ENCODE measurements at places on chromosomes 3 and 15.
A peak's percentile ranks its signal among the peaks of the same experiment; 100 is the strongest.

DNA sequence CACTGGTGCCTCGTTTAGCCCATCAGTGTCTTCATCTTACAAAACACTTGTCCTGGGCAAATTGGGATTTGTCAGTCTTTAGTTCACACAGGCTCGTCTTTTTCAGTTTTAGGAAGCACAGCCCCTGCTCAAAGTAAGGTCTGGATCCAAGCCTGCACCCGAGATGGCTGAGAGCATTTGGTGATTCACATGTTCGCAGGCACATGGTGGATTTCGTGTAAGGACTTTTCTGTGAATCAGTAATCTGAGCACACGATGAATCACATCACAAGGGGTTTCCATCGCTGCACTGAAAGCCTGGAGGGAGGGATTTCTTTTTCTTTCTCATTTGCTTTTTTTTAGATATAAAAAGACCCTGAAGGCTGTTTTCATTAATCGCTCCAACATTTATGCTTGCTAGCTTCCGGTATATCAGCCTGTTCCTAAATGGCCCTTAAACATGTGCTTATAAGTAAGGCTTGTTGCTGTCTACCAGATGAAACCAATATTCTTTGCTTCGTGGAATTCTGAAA, 435.6 kb upstream of the ATP10A start:
- DNase-seq: no peak

- DNase-seq: no peak
These were observed 465.1 kb upstream of the RASGRP1 start for GRCh38 chr15:39029741-39030140.

- no peak for DNase-seq
These were observed 15.7 kb downstream of the RFT1 start for GRCh38 chr3:53114412-53115074.

DNA sequence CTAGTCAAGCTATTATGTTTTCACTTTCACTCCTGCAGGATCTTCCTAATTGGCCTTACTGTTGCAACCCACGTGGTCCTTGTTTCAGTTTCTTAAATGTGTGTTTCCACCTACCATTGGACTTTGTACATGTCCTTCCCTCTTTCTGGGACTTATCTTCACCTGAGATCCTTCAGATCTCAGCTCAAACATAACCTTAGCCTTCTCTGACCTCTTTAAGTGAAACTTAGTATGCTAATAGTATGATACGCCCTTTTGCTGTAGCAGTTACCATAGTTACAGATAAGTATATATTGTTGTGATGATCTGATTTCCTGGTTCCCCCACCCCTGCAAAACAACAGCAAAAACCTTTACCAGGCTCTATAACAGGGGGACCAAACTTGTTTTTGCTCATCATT, 35.2 kb downstream of the U2SURP start:
- no peak for DNase-seq

DNA sequence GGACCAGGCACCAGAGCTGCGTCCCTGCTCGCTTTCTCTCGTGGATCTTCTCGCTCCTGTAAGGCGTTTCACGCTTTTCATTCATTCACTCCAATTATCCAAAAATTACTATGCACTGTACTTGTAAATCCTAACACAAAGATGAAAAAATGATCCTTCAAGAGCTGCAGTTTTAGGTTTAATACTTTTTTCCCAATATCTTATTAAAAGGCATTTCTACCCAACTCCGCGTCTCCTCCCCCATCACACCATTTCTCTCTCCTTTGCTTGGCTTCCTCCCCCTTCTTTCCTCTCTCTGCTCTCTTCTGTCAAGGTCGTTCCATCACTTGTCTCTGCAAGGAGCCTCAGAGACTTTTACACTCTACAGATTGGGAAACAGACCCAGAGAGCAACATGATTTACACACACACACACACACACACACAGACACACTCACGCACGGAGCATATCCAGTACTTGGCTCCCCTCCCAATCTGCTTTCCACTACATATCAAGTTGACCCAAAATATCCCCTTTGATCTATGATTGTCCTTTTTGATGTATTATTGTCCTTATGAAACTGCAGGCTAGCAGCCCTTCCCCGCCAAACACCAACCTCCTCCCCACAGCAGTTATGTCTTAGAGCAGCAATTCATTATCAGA, 479 bp upstream of the CLDN1 start:
- peak; percentile 21 for DNase-seq

GRCh38 chr3:125359700-125360099, 15.4 kb downstream of the ZNF148 start:
- no peak for DNase-seq

DNA sequence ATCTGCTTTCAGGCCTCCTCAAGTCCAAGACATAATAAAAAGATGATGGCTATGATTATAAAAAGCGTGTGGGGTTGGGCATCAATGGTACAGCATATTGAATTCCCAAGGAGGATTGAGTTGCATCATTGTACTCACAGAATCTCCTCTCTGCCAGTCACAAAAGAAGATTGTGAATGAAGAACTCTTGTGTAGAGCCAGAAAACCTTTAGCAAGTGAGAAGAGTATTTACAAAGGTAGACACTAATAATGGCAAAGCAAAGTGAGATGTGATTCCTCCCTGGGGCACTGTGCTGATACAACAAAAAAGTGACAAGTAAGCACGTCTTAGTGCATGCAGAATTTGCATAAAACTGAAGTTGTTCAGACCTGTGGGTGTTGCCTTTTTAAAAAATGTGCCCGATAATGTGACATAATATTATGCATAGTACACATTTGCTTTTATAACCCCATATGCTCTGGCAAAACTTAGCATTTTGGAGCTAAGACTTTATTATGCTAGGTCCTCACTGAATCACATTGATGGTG, 291.2 kb upstream of the TBC1D5 start:
- no peak for DNase-seq

DNA sequence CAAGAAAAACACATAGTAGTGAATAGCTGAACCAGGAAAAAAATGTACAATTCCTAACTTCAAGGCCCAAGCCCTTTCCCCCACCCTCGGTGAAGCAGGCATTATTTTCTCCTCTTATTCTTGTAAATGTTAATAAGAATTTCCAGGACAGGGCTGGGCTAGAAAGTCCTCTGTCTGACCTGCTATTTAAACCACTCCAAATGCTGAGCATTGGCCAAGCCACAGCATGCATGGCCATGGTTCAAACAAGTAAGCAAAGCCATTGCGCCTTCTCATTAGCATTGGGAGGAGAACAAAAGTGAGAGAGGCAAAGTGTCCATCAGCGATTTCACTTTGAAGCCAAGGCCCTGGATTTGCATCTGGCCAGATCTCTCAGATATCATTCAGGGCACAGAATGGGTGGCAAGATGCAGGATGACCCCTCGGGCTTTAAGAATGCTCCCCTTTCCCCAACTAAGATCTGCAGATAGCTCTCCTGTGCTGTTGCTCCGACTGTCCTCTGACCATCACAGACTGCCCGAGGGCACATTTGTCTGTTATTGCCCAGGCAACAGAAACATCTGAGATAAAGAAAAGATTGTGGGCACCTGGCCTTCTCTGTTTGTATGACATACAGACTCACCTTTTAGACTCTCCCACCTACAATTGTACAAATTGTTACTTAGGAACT, 46.3 kb downstream of the CEMIP start:
- DNase-seq: no peak

DNA sequence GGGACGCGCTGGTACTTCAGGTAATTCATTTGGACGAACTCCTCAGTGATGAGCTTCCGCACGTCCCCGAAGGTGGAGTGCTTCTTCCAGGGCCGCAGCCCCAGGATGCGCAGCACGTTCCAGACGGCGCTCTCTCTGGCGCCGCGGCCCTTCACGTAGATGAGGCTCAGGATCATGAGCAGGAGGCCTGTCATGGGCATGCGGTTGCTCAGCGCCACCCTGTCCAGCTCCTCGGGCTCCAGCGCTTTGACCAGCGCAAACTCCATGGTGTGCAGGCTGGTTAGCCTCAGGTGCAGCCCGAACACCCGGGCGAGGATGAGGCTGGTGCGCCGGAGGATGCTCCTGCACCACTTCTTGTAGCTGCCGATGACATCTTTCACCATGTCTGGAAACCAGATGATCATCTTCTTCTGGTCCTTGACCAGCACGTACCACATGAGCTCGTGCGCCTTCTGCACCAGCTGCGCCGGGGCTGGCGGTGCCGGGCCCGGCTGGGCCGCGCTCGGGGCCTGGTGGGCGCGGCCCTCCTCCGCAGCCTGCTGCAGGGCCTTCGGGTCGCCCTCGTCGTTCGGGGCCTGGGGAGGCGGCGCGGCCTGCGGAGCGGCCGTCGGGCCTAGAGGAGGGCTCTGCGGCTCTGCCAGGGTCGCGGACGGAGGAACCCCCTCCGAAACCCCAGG, 501 bp downstream of the NDN start:
- DNase-seq: no peak

GRCh38 chr3:143241481-143241951, 121.9 kb downstream of the CHST2 start:
- no peak for DNase-seq

- no peak for DNase-seq
These were observed 18.8 kb upstream of the SSUH2 start for GRCh38 chr3:8663177-8664061.

DNA sequence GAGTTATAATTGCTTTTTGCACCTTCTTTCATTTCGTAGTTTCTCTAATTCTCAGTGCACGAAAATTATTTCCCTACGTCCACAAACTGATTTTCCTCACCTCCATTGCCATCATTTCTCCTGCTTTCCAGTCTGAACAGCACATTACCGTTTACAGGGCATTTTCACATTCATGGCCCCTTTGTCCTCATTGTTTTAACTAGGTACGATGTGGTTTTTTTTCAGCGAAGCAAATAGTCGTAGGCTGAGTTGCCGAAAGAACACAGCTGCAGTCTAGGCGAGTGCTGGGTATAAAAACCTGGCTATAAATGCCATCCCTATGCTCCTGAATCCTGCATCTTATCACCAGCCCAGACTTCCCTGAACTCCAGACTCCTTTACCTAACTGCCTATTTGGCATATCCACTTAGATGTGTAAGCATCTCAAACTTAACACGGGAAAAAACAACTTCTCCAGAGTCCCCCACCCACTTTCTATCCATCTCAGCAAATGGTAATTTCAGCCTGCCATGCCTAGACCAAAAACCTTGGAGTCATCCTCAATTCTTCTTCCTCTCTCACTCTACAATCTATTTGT, 691 bp upstream of the FSIP1 start:
- DNase-seq: no peak

- no peak for DNase-seq
These were observed 340.9 kb upstream of the TBL1XR1 start for GRCh38 chr3:177538048-177538749.

GRCh38 chr3:125591116-125591760, 4.1 kb downstream of the OSBPL11 start:
- DNase-seq: no peak

DNA sequence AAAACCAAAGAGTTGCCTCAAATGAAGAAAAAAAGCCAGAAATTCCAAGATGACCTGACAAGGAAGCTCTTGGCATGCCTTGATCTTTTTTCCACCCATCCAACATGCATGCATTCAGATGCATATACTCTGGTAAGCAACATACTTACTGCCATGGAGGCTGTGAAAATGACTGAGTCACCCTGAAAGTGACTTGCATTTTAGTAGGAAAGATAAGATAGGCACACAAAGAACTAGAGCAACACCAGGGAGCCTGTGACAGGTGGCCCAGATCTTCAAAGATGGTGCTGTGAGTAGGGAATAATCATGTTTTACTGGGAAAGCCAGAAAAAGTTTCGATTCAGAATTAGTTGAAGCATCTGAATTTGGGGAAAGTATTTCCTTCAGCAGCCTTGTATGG, 185.1 kb upstream of the SLCO3A1 start:
- no peak for DNase-seq

All from hematopoietic multipotent progenitor cell (in vitro differentiated cells).